ENCODE measurements at places on chromosomes 5 and 9.
A peak's percentile ranks its signal among the peaks of the same experiment; 100 is the strongest.

- DNase-seq, result peak; percentile 81
These were observed 173.5 kb downstream of the TRIM32 start for GRCh38 chr9:116860509-116861120.

DNA sequence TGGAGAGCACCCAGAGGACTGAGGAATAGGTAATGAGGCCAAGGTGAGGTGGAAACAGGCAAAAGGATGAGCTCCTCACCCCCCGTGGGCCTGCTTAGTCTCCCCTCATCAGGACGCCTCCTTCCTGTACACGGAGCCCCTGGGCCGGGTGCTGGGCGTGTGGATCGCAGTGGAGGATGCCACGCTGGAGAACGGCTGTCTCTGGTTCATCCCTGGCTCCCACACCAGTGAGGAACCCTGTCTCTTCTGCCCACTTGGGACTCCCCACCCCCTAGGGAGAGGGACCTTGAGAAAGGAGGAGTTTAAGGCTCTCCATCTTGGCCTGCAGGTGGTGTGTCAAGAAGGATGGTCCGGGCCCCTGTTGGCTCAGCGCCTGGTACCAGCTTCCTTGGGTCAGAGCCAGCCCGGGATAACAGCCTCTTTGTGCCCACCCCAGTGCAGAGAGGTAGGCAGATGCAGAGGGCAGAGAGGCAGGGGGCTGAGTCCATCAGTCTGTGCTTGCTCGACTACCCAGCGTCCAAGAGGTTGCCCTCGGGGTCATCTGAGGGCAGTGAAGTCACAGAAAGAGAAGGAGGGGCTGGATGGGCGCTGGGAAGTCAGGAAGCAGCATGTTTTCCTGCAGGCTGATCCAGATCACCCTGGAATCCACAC, 7.0 kb downstream of the DOLK start:
- peak; percentile 44 for DNase-seq

- DNase-seq, result no peak
These were observed 652.3 kb downstream of the BNC2 start for GRCh38 chr9:16217943-16218701.

DNA sequence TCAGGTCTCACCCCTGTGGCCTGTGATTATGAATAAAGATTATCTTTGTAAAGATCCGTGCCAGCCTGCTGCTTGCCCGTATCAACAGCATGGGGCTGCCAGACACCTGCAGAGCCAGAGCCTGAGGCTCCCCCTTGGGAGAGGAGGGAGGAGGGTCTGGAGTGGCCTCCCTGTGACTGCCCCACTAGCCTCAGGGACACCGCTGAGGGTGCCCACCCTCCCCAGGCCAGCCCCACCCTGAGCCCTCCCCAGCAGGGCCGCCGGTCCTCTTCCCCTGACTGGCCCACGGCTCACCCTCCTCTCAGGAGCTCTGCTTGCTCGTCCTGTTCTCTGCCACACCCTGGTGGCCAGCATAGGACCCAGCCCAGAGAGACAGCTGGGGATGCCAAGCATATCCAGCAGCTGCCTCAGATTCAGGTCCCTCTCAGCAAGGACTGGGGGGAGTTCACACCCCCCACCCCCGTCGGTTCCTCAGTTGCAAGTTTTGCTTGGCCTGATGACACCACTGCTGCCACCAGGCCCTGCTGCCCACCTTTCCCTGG, 1.9 kb downstream of the SSNA1 start:
- no peak for DNase-seq

DNA sequence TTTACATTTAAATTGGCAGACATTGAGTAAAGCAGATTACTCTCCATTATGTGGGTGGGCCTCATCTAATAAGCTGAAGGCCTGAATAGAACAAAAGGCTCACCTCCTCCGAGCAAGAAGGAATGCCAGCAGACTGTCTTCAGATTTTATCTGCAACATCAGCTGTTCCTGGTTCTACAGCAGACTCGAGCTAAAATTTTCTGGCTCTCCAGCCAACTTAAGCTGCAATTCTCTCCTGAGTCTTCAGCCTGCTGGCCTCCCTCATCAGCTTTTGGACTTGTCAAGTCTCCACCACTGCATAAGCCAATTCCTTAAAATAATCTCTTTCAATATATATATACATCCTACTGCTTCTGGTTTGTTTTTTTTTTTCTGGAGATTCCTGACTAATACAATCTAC, 12.5 kb downstream of the TRPM3 start:
- no peak for DNase-seq

DNA sequence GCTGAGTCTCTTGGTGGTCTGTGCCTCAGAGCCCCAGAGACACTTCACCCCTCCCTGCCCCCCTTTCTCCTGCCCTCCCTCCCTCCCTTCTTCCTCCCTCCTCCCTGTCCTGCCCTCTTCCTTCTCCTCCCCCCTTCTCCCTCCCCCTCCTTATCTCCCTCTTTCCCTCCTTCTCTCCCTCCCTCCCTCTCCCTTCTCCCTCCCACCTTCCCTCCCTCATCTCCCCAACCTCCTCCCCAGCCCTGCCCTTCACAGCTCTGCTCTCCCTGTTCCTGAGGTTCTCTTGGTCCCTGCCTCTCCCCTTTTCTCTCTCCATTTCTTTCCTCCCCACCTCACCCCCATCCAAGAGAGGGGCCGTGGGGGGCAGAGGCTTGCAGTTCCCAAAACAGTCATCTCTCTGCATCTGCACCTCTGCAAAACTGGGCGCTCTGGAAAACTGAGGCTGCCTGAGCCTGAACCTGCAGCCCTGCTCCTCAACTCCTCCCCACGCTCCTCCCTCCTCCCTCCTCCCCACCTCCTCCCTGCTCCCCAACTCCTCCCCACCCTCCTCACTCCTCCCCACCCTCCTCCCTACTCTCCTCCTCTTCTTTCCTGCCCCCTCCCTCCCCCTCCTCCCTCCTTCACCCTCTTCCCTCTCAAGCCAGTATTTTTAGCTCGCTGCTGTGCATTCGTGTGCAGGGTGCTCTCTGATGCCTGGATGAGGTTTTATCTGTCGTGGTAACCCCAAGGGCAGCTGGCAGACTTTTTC, 219.1 kb downstream of the C9orf50 start:
- no peak for DNase-seq

DNA sequence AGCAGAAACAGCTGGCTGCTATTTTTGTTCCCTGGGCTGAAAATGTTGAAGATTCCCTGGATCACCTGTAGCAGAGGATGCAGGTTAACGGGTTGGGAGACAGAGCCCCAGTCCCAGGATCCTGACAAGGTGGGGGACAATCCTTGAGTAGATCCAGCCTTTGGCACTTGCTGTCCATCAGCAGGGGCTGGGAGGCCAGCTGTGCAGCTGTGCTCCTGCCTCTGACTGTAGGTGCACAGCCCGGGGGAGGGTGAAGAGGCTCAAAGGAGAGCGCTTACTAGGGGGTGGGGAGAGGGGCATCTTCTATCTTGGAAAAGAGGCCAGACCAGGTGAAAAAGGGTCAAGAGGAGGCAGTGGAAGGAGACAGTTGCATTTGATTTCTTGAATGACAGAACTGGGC, 3.5 kb upstream of the DDX41 start:
- DNase-seq, result no peak

Measured in nephron progenitor cell (in vitro differentiated cells).